ENCODE measurements at places on chromosomes 4 and X.

DNA sequence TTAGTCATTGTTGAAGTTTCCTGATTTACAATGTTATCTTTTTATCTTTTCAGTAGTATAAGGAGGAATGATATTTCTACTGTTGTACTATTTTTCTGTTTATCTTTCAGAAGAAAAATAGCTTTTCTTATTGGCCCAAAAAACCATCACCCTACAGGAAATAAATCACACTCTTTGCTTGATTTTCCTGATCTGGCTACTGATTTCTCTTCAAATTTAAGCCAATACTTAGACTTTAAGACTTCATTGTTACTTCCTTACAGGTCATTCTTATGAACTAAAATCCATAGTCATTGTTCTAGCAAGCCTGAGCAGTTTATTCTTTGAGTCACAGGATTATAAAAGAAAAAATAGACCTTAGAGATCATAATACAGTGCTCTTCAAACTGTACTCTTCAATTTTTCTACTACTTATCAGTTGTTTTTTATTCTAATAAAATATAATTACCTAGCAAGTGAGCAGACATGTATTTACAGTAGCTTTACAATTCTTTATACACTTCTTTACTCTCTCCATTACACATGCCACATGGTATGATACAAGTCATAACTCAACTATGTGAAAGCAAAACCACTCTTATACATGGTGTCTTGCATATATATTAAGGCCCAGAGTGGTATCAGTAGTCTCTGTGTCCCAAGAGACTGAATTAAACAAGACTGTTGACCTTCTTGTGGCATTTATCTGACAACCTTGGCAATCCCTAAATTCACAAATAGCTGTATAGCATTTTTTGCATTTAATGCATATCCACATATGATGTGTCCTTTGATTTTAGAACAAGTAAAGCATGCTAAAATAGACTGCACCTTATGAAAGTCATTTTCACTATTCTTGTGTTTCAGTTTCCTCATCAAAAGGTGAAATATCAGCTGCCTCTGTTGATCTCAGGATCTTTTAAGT, 47.9 kb downstream of the TET2 start:
- DNase-seq: peak; percentile 58

DNA sequence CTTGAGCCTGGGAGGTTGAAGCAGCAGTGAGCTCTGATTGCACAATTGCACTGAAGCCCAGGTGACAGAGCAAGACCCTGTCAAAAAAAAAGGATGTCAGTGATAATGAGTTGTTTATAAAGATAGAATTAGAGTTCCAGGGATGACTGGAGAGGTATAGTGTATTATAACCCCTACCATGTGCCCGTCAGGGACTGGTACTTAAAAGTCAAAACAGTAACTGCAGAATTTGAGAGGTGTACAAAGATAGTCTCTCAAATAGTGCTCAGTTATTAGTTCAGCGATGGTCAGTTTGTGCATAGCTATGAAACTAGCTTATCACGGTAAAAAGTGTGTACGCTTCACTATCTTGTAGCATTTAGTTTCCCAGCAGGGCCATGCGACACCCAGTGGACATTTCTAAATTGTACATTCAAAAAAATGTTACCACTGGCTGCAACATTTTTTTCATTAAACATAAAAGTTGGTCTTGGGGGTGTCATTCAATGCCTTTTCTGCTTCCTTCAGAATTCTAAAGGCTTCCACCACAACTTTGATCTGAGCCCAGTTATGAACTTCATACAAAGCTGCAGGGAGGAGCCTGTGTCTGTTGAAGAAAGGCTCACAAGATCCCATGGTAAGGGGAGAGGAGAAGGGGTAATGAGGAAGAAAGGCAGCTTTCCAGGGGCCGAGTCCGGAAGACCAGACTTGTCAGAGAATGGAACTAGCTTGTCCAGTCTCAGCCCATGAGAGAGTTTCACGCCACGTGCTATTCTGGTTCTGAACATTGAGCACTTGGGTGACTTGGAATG, 9.2 kb upstream of the GYG2 start:
- DNase-seq: no peak

DNA sequence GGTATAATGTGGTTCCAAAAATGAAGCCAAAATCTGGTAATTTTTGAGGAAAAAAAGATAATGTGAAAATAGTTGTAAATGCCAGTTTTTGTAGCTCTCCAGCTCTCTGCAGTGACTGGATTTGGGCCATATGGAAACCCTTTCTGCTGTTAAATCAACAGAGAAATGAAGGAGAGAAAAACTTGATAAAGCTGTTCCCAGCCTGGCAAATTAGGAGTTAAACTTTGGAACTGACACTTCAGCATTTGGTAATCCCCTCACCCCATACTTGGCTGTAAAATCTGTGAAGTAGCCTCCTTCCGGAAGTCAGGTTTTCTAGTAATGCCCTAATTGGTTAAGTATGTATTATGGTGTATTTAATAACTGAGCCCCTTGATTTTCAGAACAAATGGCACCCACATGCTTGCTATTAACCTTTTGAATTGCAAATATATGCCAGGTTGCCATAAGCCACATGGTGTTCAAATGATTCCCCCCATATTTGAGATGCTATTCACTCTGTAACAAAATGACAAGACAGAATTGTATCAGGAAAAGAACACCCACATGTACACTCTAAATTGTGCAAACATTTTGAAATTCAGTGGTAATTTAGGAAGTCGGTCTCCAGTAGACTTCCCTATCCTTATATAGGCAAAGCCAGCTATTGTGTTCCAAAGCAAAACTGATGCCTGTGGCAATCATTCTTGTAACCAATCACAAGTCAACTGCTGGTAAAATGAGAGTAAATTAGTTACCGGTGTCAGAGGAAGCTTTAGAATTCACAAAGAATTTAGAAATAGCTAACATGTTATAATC, 96.3 kb upstream of the ADAMTS3 start:
- no peak for DNase-seq

- DNase-seq: no peak
Measured at GRCh38 chr4:85391071-85391470, 83.9 kb upstream of the ARHGAP24 start.

Data from non-pigmented ciliary epithelial cell (primary cell).